Umbilical cord (tissue), 2 donors: ENCODE measurements at places on chromosomes 2 and 18.

DNA sequence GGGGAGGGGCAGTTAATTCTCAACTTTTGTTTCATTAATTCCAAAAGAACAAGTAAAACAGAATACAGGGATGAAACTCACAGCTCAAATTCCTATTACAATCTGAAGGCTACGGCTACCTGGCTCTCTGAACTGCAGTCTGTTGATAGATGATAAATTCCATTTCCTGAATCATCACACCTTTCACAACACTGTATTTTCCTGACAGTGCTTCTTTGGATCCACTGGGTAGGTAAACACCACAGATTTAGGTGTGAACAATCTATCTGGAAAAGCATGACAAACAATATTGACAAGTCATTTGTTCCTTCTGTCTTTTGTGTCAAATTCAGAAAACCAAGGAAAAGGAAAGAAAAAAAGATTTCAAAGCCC, 843.2 kb downstream of the LRRTM4 start:
- no peak for DNase-seq

DNA sequence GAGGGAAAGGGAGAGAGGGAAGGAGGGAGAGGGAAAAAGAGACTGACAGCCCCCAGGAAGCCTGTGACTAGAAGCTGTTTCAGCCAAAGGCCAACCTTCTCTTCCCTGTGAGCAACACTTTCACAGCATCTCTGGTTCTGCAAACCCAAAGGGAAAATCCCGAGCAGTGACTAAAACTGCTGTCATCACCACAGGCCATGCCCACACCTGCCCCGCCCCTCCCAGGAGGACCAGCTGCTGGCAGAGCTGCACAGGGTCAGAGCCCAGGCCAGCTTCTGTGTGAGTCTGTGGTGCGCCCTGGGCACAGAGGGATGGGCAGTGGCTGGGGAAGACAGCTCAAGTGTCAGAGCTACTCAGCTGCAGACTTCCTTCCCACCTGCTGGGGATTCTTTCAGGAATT, 64.9 kb upstream of the OTOS start:
- DNase-seq: no peak

DNA sequence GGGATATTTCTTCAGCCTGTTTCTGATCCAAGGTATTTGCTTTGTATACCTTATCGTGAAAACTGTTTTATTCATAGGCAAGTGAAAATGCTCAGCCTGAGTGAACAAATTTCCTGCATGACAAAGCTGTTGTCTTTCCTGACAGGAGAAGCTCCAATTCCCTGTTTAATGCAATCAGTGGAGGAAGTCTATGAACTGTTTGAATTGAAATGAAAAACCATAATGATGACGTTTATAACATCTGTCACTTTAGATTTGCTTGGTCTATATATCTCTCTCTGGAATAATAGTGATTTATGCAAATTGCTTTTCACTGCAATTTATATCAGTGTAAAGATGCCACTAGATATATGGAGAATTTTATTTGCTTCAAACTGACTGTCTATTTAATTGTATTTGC, 239.4 kb upstream of the HNMT start:
- no peak for DNase-seq

DNA sequence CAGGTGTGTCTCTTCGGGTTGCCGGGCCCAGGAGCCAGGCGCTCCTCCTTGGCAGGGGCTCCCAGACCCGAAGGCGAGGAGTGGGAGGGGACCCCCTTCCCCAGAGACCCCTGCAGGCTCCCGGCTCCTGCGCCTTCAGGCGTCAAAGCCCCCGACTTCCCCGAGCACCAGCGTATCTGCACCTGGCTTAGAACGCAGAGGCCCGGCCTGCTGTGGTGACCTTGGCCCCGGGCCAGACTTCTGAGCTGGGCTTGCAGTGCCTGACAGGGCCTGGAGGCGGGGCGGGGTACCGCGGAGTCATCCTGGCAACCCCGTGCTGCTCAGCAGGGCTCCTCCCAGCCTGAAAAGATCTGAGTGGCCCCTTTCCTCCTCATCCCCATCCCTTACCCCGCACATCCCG, 27.0 kb downstream of the SKA1 start:
- peak; percentile 38 for DNase-seq

DNA sequence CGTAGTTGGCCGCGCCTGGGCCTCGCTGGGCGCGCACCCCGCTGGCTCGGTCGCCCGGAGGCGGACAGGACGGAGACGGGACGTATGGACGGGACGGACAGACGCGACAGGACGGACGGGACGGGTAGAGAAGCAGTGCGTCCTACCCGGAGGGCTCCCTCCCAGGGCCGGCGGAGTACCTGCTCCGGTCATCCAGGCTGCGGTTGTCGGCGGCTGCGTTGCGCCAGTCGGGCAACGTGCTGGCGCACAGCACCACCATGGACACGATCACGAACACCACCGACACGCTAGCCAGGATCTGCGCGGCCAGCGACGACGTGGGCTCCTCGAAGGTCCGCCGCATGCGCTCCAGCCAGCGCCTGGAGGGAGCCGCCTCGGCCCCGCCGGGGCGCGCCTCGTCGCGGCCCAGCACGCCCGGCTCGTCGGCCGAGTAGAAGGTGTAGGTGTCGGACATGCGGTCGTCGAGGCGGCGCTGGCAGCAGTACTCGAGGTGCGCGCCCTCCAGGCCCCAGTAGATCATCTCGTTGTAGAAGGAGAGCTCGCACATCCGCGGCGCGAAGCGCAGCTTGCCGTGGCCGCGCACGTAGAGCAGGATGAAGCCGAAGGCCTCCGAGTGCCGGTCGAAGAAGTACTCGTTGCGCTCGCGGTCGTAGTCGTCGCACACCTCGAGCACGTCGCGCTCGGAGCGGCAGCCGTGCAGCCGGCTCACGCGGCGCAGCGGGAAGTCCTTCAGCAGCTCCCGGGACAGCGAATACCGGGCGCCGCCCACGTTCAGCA, 903 bp downstream of the KCNG3 start:
- no peak for DNase-seq

- no peak for DNase-seq
These were observed 157.5 kb downstream of the ZFP36L2 start for GRCh38 chr2:43068631-43069517.

DNA sequence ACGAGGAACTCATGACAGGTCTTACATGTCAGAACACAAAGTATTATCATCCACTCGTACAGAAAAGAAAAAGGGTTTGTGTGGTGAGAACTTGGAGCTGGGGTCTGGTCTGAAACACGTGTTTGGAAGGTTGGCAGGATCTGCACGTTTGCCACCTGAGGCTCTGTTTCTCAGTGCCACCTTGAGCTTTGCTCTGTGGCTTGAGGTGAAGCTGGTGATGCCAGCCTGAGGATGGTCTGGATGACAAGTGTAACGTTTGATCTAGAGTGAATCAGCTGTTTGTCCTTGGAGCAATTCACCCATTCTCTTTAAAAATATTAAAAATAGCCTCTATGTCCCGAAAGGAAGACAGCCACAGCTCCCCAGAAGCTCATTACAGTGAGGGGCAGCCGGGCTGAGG, 45.4 kb upstream of the KLF11 start:
- DNase-seq: no peak
